ENCODE measurements at places on chromosomes 1 and 21.

DNA sequence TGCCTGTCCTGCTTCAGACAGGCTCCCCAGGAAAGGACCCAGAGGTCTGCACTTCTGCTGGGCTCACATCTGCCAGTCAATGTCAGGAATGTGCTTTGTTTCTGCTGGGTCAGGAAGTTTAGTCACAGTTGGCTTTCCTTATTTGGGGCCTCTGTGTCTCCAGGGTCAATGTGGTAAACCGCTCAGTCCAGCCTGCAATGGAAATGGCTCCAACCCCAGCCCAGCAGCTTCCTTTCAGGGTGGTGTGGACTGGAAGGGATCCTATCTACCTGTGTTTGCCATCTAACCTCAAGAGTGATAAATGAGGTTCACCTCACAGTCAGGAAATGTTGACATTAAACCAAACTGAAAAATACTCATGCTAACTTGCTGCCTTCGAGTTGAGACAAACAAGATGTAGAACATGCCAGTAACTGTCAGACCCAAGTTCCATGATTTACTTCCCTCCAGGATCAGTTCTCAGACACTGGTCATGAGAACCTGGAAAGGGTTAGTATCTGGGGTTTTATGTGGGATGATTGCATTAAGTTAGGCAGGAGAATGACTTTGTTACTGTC is 20.3 kb downstream of the ENO1 start:
- no peak for DNase-seq

- no peak for DNase-seq
These were observed 10.8 kb downstream of the OPRD1 start for GRCh38 chr1:28822799-28823198.

DNA sequence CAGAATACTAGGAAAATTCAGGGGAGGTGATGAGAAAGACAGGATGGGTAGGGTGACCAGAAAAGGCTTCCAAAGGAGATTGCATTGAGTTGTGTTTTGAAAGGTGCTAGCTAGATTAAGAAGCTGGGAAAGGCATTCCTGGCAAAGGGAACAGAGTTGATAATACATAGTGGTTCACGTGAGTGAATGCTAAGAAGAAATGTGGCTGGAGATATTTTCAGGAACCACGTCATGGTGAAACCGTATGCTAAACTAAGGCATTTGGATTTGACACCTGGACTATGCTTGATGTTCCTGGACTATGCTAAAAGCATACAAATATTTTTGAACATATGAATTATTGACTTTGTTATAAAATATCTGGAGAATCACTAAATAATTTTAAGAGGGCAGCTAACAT is 14.7 kb downstream of the CCDC30 start:
- DNase-seq: no peak

DNA sequence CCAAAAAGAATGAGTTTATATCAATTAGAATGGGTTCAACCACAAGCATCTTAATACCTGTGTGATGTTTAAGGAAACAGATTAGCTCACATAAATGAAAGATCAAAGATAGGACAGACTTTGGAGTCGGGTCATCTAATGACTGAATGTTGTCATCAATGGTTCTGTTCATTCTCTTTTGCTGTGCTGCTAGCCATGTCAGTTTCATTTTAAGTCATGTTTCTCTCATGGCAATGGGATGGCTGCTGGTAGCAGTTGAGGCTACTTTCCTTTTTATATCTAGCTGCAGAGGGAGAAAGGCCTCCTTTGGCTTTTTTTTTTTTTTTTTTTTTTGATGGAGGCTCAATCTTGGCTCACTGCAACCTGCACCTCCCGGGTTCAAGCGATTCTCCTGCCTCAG is 86.9 kb upstream of the SPAG17 start:
- DNase-seq: no peak

- no peak for DNase-seq
These were observed 149.6 kb upstream of the SGIP1 start for GRCh38 chr1:66384258-66384921.

DNA sequence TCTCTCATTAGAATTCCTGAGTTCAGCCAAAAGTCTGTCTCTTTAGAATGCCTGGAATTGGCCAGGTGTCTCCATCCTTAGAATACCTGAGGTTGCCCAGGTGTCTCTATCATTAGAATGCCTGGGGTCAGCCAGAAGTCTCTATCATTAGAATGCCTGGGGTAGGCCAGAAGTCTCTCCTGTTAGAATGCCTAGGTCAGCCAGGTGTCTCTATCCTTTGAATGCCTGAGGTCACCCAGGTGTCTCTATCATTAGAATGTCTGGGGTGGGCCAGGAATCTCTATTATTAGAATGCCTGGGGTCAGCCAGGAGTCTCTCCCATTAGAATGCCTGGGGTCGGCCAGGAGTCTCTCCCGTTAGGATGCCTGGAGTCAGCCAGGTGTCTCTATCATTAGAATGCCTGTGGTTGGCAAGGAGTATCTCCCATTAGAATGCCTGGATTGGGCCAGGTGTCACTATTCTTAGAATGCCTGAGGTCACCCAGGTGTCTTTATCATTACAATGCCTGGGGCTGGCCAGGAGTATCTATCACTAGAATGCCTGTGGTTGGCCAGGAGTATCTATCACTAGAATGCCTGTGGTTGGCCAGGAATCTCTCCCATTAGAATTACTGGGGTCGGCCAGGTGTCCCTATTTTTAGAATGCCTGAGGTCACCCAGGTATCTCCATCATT is 43.0 kb downstream of the RNF187 start:
- DNase-seq: no peak

- no peak for DNase-seq
These were observed 12.2 kb upstream of the ACADM start for GRCh38 chr1:75712306-75712705.

DNA sequence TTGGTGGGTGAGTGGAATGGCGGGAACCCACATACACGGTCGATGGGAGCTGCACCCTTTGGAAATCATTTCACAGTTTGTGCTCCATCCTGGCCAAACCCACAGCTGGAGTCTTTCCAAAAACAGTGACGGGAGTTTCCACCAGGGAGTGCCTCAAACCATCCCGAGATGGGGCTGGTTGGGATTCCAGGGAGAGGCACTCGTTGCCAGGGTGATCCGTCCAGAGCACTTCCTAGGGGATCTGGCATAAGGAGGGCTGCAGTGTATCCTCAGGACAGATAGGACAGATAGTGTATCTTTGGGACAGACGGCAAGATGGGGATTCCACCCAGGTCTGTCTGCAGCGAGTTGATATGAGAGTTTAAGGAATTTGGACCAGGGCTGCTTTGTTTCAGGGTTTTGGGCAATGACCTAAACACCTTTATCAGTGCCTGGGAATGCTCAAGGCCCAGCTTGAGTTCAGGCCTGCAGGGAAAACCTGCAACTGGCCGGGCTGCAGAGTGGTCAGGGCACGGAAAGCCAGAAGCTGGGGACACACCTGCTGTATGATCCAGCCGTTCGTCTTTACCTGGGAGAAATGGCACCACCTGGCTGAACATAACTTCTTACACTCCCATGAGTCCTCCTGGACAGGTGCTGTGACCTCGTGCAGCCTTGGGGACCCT is 3.4 kb upstream of the POFUT2 start:
- peak; percentile 4 for DNase-seq

- no peak for DNase-seq
These were observed 35.4 kb upstream of the HSD3B1 start for GRCh38 chr1:119471566-119471965.

- no peak for DNase-seq
These were observed 85.9 kb downstream of the CENPF start for GRCh38 chr1:214688891-214689290.

GRCh38 chr1:100076319-100076718 is 56.4 kb downstream of the SASS6 start:
- DNase-seq: no peak

- DNase-seq: no peak
These were observed 160.3 kb downstream of the ETS2 start for GRCh38 chr21:38965910-38966504.

GRCh38 chr1:97660431-97661105 is 260.3 kb downstream of the DPYD start:
- DNase-seq: no peak

DNA sequence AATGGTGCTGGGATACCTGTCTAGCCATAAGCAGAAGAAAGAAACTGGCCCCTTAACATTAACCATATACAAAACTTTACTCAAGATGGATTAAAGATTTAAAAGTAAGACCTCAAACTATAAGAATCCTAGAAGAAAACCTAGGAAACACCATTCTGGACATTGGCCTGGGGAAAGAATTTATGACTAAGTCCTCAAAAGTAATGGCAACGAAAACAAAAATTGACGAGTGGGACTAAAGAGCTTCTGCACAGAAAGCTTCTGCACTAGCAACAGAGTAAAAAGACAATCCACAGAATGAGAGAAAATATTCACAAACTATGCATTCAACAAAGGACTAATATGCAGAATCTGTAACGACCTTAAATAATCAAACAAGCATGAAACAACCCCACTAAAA is 66.7 kb downstream of the NME7 start:
- DNase-seq: no peak

GRCh38 chr1:172357753-172358385 is 62.6 kb upstream of the C1orf105 start:
- no peak for DNase-seq

DNA sequence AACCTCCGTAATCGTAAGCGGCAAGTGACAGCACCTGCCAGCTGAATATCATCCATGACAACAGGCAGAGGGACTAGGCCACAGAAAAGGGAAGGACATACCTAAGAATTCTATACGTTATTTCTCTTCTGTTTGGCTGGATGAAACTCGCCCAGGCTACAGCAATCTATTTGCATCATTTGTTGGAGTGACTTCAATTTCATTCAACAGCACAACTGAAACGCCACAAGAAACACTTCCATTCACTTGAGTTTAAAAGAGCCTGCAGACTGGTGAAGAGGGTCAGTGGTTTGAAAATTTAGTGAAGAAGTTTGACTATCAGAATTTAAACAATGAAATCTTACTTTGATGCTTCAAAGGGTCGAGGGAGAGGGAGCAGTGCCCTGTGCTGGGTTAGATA is 378.7 kb downstream of the LMO4 start:
- DNase-seq: no peak

- DNase-seq: no peak
These were observed 186.5 kb upstream of the CTTNBP2NL start for GRCh38 chr1:112209493-112209892.

DNA sequence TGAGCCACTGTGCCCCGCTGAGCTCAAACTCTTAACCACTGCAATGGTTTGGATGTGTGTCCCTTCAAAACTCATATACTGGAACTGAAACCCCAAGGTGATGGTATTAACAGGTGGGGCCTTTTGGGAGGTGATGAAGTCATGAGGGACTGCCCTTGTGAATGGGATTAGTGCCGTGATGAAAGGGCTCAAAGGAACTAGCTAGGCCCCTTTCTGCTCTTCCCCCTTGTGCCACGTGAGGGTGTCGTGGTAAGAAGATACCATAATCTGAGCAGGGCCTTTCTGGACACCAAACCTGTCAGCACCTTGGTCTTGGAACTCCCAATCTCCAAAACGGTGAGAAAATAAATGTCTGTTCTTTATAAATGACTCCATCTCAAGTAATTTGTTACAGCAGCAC is 45.5 kb upstream of the SPOCD1 start:
- DNase-seq: no peak

DNA sequence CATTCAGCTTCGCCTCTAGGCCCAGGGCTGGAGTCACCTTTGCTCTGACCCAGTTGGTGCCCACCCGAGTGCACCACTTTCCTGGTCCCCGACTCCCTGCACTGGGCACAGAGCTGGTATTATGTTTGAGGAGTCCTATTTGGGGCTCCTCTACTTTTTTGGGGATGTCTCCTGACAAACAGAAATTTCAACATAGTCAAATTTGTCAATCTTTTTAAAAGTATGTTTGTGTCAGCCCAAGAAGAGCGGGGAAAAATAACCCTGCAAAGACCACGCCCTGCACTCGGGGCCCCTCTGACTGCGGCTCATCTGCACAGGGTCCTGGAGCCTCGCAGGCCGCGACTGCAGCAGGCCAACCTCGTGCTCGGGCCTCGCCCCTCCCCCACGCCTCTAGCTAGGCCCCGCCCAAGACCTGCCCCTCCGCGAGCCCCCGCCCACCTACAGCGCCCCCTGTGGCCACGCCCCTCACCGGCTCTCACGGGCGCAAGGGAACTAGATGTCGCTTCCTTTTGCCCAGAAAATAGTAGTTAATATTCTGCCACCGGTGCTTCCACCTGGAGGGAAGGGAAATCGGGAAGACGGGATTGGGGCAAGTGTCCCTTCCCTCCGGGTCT is 11.4 kb downstream of the FAM229A start:
- peak; percentile 79 for DNase-seq

DNA sequence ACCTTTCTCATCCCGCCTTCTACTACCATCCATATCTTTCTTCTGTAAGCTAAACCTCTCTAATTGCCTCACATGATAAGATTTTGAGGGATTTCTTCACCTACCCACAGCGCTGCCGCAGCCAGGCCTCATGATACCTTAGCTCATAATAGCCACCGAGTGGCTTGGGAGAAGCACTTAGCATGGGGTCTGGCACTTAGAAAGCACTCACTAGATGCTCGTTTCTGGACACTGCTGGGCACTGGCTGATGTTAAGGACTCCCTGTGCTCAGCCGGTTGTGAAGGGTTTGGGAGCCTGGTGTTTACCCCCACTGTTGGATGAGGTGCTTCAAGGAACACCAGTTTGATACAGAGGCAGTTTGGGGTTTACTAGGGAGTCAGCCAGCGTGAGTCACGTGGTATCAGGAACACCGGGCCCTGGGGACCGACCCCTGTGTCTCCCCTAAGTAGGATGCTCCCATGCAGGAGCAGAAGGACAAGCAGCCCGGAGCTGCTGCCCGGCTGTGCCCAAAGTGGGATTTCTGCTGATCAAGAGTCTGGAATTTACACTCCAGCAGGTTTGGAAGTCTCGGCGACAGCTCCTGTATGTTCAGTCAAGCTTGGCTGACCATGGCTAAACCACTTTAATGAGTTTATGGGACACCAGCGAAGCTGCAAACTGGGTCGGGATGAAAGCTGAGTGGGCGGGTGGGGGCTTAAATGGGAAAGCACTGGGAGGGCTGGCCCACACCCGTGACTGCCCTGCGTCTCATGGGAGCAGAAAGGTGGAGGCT is 63.3 kb downstream of the GALNT2 start:
- no peak for DNase-seq

- DNase-seq: no peak
These were observed 83.4 kb downstream of the ATF6 start for GRCh38 chr1:161849518-161849917.

DNA sequence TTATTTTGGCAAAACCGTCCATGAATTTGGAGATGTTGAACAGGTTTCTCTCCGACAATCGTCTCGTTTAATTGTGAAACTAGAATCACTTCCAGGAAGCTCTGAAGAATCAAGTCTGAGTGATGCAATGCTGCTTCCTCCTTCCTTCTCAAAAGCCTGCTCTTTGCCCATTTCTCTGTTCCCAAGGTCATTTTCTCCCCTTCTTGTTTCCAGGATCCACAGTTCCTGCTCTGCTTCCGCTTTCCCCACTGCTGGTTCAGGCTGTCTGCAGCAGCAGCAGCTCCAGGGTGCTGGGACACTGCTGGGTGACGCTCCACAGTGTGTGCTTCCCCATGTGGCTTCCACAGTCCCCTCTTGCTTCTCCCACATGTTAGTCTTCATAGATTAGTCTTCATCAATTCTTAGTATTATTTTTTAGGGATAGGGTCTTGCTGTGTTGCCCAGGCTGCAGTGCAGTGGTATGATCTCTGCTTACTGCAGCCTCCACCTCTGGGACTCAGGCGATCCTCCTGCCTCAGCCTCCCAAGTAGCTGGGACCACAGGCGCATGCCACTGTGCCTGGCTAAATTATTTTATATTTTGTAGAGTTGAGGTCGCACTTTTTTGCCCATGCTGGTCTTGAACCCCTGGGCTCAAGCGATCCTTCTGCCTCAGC is 156.2 kb downstream of the DYRK1A start:
- DNase-seq: no peak

GRCh38 chr1:237111807-237112206 is 69.8 kb downstream of the RYR2 start:
- no peak for DNase-seq

Measured in stimulated activated CD4-positive, alpha-beta T cell treated with anti-CD3 and anti-CD28 coated beads, Interleukin-4, amount 100 ng/mL, for 24 hours (primary cell).